ENCODE measurements at places on chromosomes 11 and 22. TPM values are rescaled to one million over a fixed set of nuclear protein-coding genes. Genes with fewer than 3 reads are reported as not detected.

Gene SPI1
- 13.4 TPM for total RNA-seq

Gene LRRC74B
- not detected for total RNA-seq

GRCh38 chr11:128390246-128390645 lies 197.1 kb downstream of the ETS1 start:
- no peak for DNase-seq

Gene PDGFB
- 13.1 TPM for total RNA-seq

DNA sequence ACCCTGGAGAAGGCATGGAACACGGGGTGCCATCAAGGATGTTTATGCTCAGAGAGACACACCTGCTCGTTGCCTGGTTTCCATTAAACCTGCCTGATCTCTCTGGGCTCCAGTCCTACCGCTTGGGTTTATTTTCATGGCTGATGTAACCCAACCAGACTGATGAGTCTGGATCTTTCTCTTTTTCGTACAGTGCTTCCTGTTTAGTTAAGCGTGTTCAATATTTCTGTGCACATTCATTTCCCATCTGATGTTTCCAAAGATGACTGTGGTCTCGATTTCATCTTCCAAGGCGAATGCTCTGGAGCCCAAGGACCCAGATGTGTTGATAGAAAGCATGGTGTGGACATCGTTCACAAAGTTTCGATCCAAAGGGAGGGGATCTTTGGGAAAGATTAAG lies 84.3 kb downstream of the SNX19 start:
- no peak for DNase-seq

DNA sequence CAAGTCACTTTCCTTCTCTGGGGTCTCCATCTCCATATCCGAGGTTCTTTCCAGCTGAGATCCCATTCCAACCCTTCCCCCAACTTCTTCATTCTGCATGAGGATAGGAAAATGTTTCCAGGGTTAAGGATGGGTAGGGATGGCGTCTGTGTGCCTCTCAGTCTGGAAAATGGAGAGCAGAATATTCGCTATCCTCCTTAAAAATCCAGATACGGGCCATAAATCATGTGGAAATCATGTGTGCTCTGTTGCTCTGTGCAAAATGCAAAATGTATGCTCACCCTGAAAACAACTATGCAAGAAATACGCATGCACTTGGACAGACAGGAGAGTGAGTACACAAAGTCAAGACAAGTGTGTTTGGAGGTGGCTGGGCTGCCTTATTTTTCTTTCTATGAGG lies 3.2 kb downstream of the CREB3L1 start:
- DNase-seq = no peak

DNA sequence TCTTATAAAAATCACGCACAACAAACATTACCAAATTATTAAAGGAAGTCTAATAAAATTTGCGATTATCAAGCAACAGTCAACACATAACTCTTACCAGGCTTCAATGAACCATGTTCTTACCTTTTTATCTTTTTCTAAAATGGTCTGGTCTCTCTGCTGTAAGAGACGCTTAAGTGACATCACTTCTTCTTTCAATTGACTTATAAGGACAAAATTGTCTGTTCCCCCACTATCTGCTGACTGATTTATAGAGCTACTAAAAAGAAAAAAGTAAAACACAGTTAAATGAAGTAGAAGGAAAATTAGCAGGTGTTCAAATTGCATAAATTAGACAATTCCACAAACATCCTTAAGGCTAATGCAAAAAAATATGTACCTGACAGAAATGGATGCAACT lies 10.9 kb downstream of the FAM76B start:
- DNase-seq = no peak

GRCh38 chr11:66973956-66974580 lies 1.0 kb upstream of the C11orf86 start:
- DNase-seq = no peak

DNA sequence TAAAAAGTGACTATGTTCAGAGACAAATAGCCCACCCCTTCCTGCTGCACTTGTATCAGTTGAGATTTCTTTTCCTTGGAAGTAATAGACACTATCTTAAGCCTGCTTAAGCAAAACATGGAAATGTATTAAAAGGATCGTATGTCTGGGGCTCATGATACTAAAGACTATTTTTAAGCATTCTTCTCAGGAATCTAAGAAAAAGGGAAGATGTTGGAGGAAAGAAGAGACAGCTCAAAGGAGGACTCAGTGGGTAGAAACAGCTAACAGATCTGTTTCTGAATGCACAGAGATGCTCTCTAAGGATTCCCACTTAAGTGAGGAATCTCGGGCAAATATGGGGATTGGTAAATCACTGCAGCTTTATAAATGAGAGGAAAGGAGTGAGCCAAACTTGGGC lies 62.5 kb downstream of the FAM76B start:
- DNase-seq = no peak

- DNase-seq = no peak
Observed at GRCh38 chr11:16335236-16335962, 20.9 kb downstream of the SOX6 start.

- DNase-seq = peak; percentile 91
Observed at GRCh38 chr22:17085277-17086181, 729 bp downstream of the IL17RA start.

Gene OR6Q1
- total RNA-seq = not detected

GRCh38 chr22:46173152-46173551 lies 22.8 kb downstream of the PPARA start:
- DNase-seq = no peak

DNA sequence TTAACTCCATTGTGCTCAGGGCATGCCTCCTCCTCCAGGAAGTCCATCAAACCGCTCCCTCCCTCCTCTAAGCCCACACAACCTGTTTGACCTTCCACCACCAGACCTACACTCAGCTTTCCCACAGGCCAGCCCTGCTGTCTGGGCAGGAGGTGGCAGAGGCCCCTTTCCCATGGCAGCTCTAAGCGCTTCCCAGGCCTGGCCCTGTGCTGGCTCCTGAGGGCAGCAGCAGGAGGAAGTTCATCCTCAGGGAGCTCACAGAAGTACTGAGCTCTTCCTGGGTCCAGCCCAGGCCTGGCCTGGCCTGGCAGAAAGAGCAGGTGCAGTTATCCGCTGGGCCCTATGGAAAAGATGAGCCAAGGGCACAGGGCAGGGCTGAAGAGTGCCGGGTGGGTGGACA lies 31.4 kb downstream of the ARAP1 start:
- DNase-seq = no peak

DNA sequence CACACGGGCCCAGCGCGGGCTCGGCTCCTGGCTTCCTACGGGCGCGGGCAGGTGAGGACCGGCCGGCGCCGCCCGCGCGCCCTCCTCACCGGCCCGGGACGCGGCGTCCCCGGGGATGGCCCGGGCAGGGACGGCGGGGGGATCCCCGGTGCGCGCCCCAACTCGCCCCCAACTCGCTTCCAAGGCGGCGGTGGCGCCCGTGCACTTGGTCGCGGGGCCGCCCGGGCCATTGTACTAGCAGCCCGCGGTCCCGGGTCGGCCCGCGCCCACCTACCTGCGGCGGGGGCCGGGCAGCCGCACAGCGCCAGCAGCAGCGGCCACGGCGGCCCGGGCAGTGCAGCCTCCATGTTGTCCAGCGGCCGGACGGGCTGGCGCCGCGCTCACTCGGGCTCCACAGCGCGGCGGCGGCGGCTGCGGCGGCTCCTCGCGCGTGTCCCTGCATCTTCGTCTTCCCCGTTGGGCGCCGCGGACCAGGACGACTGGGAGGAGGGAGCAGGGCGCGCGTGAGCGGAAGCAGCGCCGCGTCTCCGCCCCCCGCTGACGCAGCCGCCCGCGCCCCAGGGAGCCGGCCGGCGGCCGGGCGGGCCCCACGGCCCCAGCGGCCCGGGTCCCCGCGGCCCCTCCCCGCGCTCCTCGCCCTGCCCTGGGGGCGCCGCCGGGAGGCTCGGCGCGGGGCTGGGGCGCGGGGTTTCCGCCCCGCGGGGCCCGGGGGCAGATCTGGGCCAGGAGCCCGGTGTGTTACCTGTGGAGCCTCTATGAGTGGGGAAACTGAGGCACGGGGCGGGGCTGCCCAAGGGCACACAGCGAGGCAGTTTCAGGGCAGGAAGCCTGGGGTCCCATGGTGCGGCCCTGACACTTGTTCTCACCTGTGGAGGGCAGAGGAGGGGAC lies 159.3 kb upstream of the GRK3 start:
- DNase-seq = peak; percentile 94

Gene VPS37C
- 19.6 TPM for total RNA-seq

DNA sequence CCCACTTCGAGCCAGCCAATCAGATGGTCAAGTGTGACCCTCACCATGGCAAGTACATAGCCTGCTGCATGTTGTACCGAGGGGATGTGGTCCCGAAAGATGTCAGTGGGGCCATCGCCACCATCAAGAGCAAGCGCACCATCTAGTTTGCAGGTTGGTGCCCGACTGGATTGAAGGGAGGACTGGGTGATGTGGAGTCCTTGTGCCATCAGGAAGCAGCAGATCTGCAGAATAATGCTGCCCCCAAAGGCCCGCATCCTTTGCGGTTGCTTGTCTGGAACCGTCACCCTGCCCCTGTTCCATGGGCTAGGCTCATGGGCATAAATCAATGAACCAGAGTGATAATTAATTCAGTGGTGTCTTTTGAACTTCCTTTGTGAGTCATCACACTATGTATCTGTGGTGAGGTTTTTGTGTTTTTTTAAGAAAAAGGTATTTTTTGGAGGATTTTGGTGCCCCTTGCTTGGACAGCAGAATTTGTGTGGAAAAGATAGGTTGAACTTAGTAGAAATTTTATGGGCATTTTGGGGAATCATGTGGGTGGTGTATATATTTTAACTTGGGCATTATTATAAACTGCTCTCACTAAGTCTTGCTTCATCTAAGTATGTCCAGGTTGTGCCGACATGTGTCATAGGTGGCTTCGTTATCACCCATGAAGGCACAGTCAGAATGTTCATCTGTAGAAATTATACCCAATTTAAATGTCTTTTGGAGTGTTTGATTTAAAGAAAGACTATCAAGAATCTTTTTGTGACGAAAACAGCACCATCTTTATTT lies 22.3 kb downstream of the LRRC74B start:
- DNase-seq = no peak

- peak; percentile 94 for DNase-seq
Observed at GRCh38 chr11:7577291-7578190, 63.7 kb downstream of the PPFIBP2 start.

GRCh38 chr11:70532066-70532440 lies 133.7 kb downstream of the CTTN start:
- no peak for DNase-seq

DNA sequence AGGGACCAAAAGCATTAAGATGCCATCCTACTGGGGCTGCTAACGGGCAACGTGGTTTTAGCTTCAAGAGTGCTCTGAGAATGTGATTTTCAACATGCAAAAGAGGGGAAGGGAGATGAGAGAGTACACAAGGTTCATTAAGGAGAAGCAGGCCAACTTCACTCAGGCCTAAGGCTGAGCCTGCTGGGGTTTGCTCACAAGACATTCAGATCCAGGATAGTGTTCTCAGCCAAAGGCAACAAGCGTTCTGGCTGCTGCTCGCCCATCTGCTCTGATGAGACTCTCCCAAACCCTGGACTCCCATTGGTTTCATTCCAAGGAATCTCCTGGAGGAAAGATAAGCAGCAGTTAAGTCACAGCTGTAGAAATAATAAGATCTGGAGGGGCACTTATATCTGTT lies 23.6 kb upstream of the UPB1 start:
- no peak for DNase-seq

Gene XKR3
- not detected for total RNA-seq

DNA sequence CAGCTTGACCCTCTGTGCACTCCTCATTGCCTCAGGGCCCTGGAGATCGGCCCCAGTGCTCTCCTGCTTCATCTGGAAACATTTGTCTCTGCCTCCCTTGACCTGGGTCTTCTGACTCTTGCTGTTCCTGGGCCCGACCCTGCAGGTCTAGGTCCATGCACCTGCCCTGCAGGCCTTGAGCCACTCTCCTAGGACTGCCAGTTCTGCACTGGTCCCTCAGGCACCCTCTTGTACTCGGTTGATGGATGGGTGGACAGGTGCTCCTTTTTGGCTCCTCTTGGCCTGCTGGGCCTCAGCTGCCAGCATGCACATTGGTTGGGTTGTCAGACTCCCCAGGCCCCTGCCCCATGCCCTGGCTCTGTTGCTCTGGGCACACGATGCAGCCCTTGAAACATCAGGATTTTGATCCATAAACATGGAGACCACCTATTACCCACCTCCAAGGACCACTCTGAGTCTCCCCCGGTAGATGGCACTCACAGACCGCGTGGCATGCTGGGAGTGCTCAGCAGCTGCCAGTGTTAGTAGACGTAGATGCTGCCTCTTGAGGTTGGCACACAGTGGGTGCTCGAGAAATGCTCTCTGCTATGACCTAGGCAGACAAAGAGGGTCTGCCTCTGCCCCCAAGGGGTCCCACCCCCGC lies 20.2 kb upstream of the ACR start:
- DNase-seq = no peak

- DNase-seq = no peak
Observed at GRCh38 chr11:57763568-57763967, 2.0 kb downstream of the CTNND1 start.

GRCh38 chr22:49148895-49149418 lies 678.7 kb downstream of the BRD1 start:
- peak; percentile 46 for DNase-seq

GRCh38 chr22:23164091-23164490 lies 16.2 kb upstream of the BCR start:
- no peak for DNase-seq

Gene PPP2R5B
- total RNA-seq = 43.6 TPM

Gene C11orf16
- total RNA-seq = not detected

Gene OR51B2
- not detected for total RNA-seq

DNA sequence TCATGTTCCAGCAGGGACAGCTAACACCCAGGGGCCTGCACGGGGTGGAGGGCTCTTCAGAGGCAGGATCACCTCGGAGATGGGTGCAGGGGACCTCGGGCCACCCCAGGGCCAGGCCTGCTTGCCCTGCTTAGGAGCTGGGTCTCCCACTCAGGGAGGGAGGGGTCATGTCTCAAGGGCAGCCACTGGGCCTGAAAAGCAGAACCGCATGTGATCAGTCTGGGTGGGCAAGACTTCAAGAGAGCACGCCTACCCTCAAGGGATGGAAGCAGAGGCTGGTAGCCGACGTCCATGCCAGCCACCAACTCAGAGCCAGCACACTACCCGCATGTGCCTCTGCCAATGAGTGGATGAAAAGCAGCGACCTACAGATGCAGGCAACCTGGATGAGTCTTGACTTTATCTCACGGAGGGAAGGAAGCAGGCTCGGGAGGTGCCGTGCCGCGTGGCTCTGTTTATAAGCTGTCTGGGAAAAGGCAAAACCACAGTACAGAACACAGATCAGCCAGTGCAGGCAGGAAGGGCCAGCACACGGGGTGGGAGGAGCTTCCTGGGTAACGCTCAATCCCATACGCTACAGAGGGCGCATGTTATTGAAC lies 16.0 kb downstream of the TBX1 start:
- DNase-seq = no peak

- no peak for DNase-seq
Observed at GRCh38 chr11:12512826-12513395, 135.5 kb downstream of the PARVA start.

All from lower leg skin (tissue), 4 donors.